ENCODE measurements at places on chromosomes 7 and 10.

GRCh38 chr10:4661511-4662255 lies 164.3 kb upstream of the AKR1E2 start:
- DNase-seq, result no peak

DNA sequence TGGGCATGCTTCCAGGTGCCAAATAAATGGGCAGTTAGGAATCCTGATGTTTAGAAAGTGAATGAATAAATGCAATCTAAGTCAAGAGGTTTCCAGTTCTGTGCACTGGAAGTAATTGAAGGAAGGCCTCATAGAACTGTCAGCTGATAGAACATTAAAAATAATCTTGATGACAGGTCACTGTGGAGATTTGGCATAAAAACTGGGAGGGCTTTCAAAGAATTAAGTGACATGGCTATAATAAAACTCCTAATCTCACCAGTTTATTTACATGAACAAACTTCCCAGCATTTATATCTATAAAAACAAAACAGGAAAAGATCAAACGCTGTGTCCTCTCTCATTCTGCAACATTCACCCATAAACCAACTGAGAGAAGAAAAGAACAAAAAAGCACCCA lies 170.5 kb downstream of the SLIT1 start:
- DNase-seq, result no peak

DNA sequence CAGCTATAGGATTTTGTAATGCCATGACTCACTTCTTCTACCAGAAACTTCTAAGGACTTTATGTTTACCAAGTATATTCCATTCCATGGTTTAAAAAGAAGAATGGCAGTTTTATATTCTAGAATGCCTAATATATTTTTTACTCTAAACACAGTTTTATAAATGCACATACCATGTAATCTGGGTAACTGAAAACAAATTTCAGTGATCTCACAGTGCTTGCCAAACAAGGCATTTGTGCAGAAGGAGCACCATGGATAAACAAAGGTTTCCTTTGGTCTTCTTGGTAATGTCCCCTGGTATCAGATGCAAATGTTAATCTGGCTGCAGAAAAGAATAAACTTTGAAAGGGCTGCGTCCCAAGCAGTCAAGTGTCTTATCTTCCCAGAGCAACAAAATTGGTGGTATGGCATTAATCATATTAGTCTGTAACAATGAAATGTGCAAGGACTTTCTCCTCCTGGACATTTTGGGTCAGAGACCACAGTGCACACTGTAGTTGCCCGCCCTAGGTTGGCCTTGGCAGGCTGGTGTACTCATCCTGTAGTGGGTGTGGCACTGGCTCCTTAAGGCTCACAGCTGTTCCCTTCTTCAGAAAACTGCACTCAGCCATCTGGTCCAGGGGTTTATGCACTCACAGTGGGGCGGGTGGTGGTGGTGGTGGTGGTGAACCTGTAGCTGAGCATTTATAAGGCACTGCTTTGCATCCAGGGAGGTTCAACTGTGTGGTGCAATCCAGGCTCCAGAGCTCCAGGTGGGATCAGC lies 56.7 kb downstream of the LAMB4 start:
- DNase-seq, result no peak

DNA sequence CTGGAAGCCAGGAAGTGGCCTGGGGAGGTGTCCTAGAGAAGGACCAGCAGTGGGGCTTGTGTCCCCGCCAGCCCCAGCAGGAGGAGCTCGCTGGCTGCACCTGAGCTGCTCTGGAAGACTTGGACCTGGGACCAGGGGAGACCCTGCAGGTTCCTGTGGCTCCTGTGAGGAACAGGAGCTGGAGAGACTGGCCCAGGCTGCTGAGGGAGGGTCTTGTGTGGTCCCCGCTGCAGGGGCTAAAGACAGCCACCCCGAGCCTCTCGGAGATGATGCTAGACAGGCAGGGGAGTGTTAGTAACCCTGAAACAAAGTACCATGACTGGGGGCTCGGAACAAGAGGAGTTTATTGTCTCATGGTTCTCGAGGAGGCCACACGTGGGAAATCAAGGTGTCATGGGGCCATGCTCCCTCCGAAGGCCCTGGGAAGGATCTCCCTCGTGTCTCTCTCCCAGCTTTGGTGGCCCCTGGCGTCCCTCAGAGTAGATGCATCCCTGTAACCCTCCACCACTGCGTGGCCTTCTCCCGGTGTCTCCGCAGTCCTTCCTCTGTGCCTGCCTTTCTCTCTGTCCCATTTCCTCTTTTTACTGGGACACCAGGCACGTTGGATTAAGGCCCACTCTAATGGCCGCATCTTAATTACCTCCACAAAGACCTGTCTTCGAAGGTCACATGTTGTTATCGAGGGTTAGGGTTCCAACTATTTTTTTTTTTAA lies 348.4 kb downstream of the GLRX3 start:
- DNase-seq, result no peak

DNA sequence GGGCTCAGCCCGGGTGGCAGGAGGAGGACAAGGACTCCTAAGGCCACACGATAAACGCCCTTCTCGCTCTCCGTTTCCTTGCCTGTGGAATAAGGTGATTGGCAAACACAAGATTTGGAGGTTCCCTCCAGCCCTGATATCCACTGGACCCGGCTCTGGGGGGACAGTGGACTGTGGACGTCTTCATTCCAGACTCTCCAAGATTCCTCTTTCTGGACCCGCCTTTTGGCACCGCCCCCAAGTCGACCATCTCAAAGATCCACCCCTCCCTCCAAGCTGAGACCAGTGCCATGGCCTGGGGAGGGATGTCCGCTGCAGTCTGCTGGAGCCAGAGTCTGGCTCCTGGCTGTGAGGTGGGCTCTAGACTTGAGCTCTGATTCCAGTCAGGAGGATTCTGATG lies 23.6 kb downstream of the ZNF783 start:
- DNase-seq, result no peak

Measured in NCI-H1930 (cell line).